Hematopoietic multipotent progenitor cell treated with erythropoietin and hydrocortisone succinate and interleukin-3 and kit ligand, for 15 days (in vitro differentiated cells): ENCODE measurements at places on chromosomes 12 and 14.

DNA sequence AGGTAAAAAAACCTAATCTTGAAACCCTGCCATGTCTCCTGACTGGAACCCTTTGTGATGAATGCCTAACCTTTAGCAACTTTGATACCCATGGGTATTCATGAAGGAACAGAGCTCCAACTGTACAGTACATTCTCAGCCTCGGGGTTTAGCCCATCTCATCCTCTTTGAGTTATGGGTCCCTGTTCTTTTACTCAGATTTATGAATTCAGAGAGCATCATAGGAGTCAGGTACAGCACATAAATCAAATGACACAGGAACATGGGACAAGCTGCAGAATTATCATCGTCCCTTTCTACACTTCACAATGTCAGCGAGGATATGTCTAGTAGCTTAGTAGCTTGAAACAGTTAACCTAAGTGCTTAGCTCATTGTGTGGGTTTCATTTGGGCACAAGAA is 527.4 kb downstream of the NOVA1 start:
- DNase-seq, result no peak

DNA sequence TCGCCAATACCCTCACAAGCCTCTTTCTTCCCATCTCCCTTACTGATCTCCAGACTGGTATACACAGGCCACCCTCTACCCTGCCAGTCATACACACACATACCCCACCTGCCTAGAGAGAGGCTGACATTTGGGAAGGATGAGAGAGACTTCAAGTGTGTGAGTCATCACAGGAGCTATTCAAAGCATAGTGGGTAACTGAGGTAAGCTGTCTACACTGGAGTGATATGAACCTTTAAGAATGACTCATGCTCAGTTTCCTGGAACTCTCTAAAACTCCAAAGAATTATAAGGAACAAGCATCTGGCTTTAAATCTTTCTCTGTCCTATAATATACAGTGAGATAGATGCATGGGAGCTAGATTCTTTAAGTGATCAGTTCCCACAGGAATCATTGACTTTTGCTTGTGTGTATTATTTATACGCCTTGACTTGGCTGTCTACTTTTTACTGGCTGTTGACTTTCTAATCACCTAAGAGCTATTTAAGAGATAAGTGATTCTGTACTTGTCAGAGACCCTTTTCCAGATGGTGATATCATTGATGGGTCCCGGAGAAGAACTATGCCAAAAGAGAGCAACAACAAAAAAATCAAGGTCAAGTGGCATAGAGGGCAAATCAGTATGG is 5.8 kb downstream of the IGF1 start:
- no peak for DNase-seq

DNA sequence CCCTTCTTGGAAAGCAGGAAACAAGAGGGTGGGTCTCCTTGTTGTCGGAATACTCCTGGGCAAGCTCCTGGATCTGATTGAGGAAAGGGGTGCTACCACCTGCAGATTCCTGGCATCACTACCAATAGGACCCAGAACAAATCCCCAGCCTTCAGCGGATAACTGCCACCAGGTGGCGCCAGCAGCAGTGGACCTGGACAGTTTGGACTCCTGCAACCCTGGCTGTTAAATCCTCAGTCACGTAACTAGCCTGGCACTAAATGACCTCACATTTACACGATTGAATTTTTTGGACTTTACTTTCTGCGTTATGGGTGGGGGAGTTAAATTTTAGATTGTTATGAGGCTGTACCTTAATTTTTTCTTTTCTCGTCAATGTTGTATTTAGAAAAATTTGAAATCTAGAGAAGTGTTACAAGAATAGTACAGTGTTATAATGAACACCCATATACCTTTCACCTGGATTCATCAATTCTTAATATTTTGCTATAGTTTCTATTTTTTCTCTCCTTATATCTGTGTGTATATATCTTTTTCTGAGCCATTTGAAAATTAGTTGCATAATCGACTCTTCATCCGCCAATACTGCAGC is 95.6 kb downstream of the GAS2L3 start:
- peak; percentile 59 for DNase-seq

DNA sequence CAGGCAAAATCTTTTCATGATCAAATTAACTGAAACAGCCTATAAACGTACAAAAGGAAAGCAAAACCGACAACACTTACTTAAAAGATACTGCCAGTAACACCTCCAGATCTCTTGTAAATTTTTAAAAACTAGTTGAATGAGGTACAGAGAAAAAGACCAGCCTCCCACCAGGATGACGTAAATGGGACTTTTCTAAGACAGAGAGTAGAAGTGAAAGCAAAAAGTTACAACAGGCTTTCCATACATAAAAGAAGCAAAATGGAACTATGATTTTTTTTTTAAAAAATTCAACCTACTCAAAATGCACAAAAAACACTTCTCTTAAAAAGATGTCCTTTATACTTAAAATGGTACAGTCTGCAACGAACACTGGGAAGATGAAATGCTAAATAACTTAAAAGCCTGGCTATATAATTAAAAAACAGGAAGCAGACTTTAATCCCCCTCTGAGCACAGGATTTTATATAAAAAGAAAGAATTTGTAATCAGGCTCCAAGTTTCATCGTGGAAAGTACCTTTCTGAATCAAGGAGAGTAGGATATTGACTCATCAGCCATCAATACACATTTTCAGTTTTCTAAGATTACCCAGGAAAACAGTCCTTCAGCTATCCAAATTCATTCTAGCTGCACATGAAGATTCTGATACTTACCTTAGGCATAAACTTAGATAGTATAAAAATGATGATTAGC is 14.2 kb upstream of the MYO1A start:
- no peak for DNase-seq

DNA sequence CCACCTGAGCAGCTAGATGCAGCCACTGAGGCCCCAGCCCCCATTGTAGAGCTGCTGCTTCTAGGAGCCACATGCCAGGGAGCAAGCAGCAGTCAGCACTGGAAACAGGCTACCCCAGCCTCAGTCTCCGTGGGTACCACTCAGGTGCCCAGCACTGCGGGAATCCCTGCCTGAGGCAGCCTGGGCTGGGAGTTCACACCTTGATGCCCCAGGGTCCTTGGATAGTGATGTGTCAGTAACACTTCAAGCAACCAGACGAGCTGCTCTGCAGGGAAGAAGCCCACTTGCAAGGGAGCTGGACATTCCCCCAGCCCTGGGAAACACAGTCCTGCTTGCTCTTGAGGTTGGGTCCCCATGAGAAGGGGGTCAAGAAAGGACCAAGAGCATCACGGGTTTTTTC is 90.7 kb downstream of the ZFP36L1 start:
- no peak for DNase-seq
